ENCODE measurements at places on chromosomes 4 and X.

DNA sequence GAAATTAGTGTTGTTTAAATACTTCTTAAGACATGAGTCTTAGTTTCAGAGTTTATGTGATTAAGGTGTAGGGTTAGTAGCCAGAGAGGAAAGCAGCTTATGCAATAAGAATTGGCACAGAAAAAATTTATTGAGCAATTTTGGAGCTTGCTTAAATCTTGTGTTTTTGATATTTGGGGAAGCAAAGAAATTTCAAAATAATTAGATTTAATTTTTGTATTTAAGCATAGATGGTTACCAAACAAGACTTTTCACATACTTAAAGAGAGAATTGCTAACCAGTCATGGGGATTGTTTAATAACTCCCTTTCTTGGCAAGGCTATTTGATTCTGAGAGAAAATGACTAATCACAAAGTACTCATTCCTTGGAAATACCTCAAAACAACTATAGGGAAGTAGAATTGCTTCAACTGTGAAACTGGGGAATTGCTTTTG lies 202.0 kb upstream of the GRID2 start:
- H3K4me1 ChIP-seq = no peaks in the 10 kb centered on the region
- no peak overlapping the region for H3K27ac ChIP-seq
- DNase-seq = no peak
- no peaks in the 10 kb centered on the region for H3K36me3 ChIP-seq

DNA sequence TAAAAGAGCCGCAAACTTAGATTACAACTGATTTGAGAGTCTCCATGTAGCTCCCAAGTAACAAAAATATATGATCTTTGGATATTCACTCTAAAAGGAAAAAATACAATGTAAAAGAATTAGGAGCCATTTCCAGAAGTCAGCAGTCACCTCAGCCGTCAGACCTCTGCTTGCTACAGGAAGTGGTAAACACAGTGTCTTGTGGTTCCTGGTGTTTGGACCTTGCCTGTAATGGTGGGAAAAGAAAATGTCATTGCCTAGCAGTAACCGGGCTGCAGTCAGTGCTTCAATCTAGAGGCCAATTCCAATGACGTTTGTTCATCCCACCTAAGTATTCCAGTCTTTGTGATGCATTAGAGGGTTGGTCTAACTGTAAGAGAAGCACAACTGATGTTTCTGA lies 28.9 kb upstream of the SMIM31 start:
- no peaks in the 10 kb centered on the region for H3K4me1 ChIP-seq
- DNase-seq = no peak
- H3K36me3 ChIP-seq = no peaks in the 10 kb centered on the region
- H3K27me3 ChIP-seq = no peaks in the 10 kb centered on the region
- no peak overlapping the region for H3K27ac ChIP-seq
- no peak overlapping the region for H3K4me3 ChIP-seq

DNA sequence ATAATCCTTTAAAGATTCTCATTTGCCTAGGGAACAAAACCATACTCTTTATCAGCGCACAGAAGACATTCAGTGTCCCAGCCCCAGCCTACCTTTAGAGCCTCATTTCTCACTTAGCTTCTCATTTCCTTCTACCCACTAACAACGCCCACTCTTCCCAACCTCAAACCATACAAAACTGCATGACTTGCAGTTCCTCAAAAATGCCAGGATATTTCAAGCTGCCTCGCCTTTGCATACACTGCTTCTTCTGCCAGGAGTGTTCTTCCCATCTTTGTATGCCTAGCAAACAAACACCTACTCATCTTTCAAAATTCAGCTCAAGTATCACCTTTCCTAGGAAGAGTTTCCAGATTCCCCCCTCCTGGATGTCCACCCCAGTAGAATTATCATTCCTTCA lies 129.9 kb upstream of the ADGRL3 start:
- no peaks in the 10 kb centered on the region for H3K4me1 ChIP-seq
- DNase-seq = no peak
- H3K27ac ChIP-seq = no peak overlapping the region

- DNase-seq = no peak
- no peak overlapping the region for H3K4me3 ChIP-seq
- no peaks in the 10 kb centered on the region for H3K36me3 ChIP-seq
- peak overlapping the region; percentile 67 for H3K27ac ChIP-seq
- peaks cover 8% of the 10 kb centered on the region for H3K4me1 ChIP-seq
Measured at GRCh38 chr4:48329976-48330375, 11.4 kb upstream of the SLAIN2 start.

DNA sequence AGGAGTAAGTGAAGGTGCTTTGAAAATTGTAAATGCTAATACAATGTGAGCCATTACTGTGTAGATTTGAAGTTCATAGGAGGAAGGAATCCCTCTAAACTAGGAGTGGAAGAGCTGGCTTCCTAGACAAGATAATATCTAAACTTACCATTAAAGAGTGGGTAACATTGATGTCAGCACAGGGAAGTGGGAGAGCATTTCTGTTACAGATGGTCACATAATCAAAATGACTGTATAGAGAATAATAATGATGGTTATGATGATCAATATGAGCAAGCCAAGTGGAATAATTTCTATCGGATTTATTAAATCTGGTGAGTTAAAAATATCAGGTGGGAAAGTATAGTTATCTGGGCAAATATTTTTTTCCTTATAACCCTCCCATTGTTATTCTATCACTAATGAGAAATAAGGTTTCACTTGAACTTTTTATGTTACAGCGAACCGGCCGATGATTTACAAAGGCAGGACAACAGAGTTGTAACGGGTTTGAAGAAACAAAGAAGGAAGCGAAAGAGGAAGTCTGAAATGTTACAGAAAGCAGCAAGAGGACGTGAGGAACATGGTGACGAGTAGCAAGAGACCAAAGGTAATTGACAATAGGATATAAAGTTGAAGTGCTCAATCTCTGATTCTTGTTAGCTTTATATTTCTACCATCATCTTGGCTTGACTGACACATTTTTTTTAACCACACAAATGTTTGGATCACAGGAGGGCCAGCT lies 43.5 kb downstream of the FMR1NB start:
- H3K4me1 ChIP-seq = no peaks in the 10 kb centered on the region
- no peak overlapping the region for H3K4me3 ChIP-seq
- H3K36me3 ChIP-seq = no peaks in the 10 kb centered on the region
- H3K27ac ChIP-seq = no peak overlapping the region
- no peaks in the 10 kb centered on the region for H3K27me3 ChIP-seq

DNA sequence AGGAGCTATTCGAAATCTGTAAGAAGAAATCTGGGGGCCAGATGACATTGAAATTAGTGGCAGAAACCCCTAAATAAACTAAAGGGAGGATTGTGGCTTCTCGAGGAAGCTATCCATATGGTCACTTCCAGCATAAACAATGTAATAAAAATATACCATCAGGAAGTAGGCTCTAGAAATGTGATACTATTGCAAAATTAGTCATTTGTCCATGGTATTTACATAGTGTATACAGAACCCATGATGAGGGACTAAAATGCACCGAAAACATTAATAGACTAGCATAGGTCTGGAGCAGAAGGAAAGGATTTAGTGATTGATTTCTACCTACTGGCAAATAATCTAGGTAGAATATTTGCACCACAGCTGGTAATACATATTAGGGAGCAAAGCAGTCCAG lies 1344.0 kb downstream of the FSTL5 start:
- H3K4me3 ChIP-seq = no peak overlapping the region
- no peaks in the 10 kb centered on the region for H3K4me1 ChIP-seq
- no peaks in the 10 kb centered on the region for H3K36me3 ChIP-seq
- no peak for DNase-seq
- H3K27me3 ChIP-seq = no peaks in the 10 kb centered on the region
- no peak overlapping the region for H3K27ac ChIP-seq

DNA sequence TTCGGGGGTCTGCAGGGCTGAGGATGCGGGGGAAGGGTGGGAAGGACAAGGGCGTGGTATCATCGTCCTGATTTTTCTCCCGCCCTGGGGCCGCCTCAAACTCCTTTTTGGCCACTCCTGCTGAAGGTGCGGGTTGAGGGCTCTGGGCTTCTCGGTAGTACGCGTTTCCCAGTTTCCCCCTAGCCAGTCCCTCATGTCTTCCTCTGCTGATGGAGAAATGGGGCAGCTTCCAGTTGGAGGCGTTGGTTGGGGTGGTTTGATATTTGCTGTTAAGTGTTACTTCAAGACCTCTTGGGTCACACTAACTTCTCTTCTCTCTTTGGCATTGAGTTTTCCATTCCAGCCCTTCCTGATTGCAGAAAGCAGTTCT lies 482 bp downstream of the GSTCD start:
- DNase-seq = no peak
- no peaks in the 10 kb centered on the region for H3K4me1 ChIP-seq
- no peaks in the 10 kb centered on the region for H3K27me3 ChIP-seq
- peak overlapping the region; percentile 85 for H3K4me3 ChIP-seq
- H3K36me3 ChIP-seq = no peaks in the 10 kb centered on the region
- peak overlapping the region; percentile 92 for H3K27ac ChIP-seq

DNA sequence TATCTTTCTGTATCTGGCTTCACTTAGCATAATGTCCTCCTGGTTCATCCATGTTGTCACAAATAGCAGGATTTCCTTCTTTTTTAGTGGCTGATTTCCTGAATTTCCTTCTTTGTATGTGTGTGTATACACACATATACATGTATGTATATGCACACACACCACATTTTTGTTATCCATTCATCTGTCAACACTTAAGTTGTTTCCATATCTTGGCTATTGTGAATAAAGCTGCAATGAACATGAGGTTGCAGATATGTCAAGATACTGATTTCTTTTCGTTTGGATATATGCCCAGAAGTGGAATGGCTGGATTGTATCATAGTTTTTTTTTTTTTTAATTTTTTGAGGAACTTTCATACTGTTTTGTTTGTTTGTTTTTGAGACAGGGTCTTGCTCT lies 76.2 kb downstream of the WNK3 start:
- H3K27ac ChIP-seq = no peak overlapping the region
- no peaks in the 10 kb centered on the region for H3K4me1 ChIP-seq
- no peak overlapping the region for H3K4me3 ChIP-seq
- H3K27me3 ChIP-seq = no peaks in the 10 kb centered on the region
- no peak for DNase-seq

GRCh38 chr4:123821861-123822260 lies 425.3 kb downstream of the SPRY1 start:
- no peaks in the 10 kb centered on the region for H3K4me1 ChIP-seq
- H3K27ac ChIP-seq = no peak overlapping the region
- DNase-seq = no peak
- H3K4me3 ChIP-seq = no peak overlapping the region
- H3K36me3 ChIP-seq = no peaks in the 10 kb centered on the region
